Foreskin keratinocyte (primary cell): ENCODE measurements at places on chromosomes 7 and 10. TPM values are rescaled to one million over a fixed set of nuclear protein-coding genes. Genes with fewer than 3 reads are reported as not detected.

The ZCWPW1 gene
- 1.3 and 1.6 TPM in 2 replicates for total RNA-seq

The PARD3 gene
- total RNA-seq: 65.4 and 69.5 TPM in 2 replicates

The ZRANB1 gene
- 11.5 and 12.5 TPM in 2 replicates for total RNA-seq

GRCh38 chr10:110901954-110902819, 16.8 kb downstream of the BBIP1 start:
- DNase-seq: peak; percentile 78

- no peak for DNase-seq
These were observed 4.1 kb downstream of the MRPL43 start for GRCh38 chr10:100982916-100983830.

GRCh38 chr7:16727736-16728135, 25.8 kb upstream of the TSPAN13 start:
- no peak for DNase-seq

- DNase-seq: no peak
These were observed 5.7 kb downstream of the ANK3 start for GRCh38 chr10:60384011-60384410.

DNA sequence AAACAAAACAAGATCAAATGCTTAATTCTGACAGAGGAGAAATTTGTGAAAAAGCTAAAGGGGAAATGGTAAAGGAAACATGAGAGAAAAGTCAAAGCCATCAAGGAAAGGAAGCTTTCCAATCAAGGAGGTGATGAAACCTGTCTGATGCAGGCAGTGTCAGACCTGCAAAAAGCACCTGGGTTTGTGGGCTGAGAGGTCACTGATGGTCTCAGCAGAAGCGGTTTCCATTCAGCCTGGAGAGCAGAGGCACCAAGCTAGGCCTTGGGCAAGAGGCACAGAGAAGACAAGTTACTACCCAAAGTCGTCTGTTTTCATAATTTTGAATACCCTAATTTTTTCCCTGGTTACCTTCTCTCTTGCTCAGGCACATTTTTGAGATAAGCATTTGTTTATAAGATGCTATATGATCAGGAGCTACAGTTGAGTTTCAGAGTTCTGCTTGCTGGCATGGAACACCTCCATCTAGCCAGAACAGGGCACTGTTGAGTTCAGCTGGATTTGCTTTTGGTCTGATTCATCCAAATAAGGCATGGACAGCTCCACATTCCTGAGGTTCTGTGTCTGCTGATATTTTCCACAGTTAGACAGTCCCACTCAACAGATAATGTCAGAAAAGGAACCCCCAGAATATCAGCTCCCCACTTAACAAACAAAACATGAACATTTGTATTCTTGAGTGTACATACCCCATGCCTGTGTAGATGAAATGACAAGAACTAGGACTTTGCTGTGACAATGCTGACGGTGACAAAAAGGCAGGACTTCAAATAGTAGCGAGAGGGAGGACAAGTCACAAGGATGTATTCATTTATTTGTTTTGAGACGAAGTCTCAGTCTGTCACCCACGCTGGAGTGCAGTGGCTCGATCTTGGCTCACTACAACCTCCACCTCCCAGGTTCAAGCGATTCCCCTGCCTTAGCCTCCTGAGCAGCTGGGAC, 4.9 kb upstream of the PPIA start:
- DNase-seq: no peak

GRCh38 chr7:148878317-148878716, 5.8 kb downstream of the EZH2 start:
- no peak for DNase-seq

- no peak for DNase-seq
These were observed 56.3 kb downstream of the CAMK1D start for GRCh38 chr10:12405342-12406320.

DNA sequence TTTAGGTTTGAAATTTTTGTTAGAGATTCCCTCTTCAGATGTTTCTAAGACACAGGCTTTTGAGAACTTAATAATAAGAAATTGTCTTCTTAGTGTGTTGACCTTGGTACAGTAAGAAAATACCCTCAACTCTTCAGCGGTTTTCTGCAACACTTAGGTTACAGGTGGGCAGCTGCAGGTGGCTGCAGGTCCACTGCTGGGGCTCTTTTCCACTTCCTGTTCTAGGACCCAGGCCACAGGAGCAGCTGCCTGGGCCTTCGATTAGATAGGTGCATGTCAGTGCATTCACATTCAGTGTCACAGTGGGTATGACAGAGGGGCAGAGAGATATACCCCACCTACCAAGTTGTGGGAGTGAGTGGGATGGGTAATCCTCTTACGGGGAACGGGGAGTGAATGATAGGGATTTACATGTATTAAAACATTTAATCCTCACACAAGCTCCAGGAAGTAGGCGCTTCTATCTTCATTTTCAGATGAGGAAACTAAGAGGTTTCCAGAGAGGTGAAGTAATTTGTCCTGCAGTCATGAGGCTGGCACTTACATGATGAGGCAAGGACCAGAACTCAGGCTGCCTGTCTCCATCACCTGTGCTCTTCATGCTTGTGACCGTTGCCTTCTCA, 20.2 kb upstream of the SUV39H2 start:
- no peak for DNase-seq

DNA sequence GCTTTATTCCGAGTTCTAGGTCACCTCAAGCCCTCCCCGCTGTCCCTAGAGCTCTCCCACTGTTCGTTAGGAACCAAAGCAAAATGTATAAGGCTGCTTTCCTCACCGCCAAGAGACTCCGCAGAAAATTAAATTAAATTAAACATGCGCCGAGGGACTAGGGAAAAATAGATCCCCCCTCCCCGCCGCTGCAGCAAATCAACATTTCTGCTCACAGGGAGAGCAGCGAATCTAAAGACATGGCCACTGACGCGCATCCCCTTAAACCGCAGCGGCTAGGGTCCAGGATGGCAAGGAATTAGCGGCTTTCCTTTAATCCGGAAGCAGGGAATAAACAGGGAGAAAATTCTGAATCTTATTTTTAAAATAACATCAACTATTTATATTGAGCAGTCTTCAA, 7.6 kb downstream of the SP8 start:
- no peak for DNase-seq

DNA sequence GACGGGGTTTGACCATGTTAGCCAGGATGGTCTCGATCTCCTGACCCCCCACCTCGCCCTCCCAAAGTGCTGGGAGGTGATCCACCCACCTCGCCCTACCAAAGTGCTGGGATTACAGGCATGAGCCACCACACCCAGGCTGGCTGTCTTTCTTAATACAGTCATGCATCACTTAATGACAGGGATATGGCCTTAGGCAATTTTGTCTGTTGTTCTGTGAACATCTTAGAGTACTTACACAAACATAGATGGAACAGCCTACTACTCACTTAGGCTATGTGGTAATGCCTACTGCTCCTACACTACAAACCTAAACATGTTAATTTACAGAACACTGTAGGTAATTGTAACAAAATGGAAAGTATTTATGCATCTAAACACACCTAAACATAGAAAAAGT, 106.6 kb upstream of the KCNMA1 start:
- DNase-seq: peak; percentile 66

DNA sequence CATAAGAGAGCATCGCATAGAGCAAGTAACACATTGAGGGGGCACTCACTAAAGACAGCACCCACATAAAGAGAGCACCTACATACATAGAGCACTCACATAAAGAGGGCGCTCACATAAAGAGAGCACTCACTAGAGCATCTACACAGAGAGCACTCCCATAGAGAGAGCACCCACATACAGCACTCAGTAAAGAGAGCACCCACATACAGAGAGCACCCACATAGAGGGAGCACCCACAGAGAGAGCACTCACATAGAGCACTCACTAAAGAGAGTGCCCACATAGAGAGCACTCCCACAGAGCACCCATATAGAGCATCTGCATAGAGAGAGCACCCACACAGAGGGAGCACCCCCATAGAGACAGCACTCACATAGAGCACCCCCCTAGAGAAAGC, 47.8 kb downstream of the INSIG1 start:
- no peak for DNase-seq

DNA sequence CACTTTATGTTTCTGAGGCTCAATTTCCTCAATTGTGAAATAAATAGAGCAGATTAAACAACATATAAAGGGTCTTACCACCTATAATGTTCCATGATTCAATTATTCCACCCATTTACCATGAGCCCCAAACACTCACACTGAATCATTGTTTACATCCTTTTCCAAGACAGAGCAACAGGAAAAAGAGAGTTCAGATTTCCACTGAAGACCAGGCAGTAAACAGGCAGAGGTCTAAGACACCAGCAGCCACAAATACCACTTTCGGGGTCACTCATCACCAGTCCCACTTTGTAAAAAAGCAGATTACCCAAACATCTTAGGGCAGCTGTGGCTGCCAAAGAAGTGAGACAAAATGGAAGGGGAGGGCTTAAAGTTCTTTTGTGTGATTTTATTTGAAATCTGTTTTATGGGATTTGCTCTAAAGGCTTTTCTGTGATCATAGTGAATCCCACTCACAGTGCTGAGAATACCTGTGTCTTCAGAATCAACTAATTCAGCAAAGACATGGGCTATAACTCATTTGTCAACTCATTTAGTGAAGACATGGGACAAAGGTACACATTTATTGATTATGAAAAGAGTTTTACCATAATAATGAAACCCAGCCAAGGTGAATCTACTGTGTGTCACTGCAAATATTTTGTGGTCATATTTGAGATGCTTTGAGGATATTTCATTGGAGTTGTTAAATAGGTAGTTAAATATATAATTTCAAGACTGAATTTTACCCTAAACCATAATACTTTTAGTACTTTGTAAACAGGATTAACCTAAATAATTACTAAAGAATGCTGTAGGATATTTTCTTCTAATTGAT, 24.8 kb upstream of the DLD start:
- DNase-seq: peak; percentile 11

- DNase-seq: peak; percentile 4
These were observed 158.3 kb downstream of the ZNF438 start for GRCh38 chr10:30873411-30873810.

GRCh38 chr7:156988343-156989185, 21.9 kb downstream of the MNX1 start:
- no peak for DNase-seq

GRCh38 chr7:80918399-80918798, 452 bp downstream of the SEMA3C start:
- no peak for DNase-seq

DNA sequence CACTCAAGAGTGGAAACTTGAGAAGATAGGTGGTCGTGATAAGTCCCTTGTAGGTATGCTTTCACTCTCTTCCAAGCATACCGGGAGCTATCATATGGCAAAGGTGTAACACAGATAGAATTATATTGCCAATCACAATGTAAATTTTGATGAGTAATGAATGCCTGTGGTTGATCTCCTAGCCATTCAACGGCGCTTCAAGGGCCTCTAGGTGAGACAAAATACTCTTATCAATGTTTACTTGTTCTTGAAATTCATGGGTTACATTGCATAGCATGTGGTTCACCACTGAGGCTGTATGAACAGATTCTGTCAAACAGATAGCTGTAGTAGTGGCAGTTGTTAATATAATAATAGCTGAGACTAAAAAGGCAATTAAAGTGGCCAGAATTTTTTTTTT, 82.4 kb downstream of the THSD7A start:
- no peak for DNase-seq

- no peak for DNase-seq
These were observed 13.3 kb downstream of the MYO1G start for GRCh38 chr7:44965441-44965903.

DNA sequence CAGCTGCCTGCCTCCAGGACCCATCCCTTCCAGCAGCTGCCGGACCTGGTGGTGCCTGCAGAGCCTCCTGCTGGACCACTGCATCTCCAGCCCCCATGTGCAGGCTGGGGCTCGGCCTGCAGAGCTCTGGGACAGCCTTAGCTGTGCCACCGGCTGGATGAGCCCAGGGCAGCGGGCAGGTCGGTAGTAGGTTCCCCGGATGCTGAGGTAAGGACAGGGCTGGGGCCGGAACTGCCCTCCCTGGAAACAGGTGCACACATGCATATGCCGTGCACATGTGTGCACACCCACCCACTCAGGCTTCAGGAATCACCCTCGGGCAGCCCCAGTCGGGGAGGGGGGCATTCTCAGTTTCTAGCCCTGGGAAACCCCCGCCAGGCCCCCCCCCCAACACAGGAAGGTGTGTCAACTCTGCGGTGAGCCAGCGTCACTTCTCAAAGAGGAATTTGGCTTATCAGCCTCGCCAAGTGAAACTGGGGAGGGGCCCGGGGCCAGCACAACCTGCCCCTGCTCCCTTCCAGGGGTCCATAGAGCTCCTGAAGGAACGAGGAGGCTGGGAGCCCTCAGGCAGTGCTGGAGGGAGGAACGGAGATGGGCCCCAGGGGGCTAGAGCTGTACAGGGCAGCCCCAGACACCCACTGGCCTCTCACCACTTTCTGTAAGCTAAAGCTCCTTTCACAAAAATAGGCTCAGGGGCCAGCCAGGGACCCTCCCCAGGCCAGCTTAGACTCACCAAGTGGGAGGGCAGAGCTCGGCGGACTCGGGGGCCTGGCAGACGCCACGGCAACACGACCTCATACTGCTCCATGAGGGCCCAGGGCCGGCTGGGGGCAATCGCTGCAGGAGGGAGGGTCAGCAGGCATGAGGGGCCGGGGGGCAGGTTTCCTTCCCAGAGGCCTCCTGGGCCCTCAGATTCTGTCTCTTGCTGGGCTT, 1.7 kb downstream of the ADAM8 start:
- peak; percentile 93 for DNase-seq

GRCh38 chr7:42143711-42144600, 93.1 kb downstream of the GLI3 start:
- DNase-seq: no peak

DNA sequence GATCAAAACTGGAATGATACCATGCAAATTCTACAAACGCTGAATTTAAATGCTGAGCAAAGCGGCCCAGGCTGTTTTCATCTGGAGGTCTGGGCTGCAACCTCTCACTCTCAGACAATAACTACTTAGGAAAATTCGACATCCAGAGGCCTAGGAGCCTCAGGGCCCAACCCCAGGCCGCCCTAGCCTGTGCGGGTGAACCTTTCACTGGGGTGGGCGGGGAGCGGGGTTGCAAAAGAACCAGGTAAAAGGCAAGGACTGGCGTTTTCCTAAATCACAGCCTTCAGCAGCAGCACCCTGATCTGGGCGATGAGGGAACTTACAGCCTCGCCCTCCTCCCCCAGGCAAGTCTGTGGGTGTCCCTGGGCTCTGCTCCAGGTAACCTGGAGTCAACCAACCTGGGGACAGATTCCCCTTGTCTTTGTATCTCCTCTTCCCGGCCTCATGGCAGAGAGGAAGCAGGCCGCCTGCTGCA, 33.4 kb downstream of the CALML5 start:
- DNase-seq: no peak

- no peak for DNase-seq
These were observed 2.4 kb downstream of the MIOS start for GRCh38 chr7:7569081-7569527.

- peak; percentile 74 for DNase-seq
These were observed 6.5 kb downstream of the MDH2 start for GRCh38 chr7:76054123-76055120.
